ENCODE measurements at places on chromosomes 3 and 15. TPM values are rescaled to one million over a fixed set of nuclear protein-coding genes. Genes with fewer than 3 reads are reported as not detected.

The SLC7A14 gene
- total RNA-seq = 3.3 TPM

The PIGB gene
- total RNA-seq = 10.3 TPM

The CPN2 gene
- not detected for total RNA-seq

The RPL39L gene
- 15.1 TPM for total RNA-seq

The MNS1 gene
- 1.9 TPM for total RNA-seq

The MITF gene
- total RNA-seq = 16.7 TPM

The ANO10 gene
- total RNA-seq = 46.1 TPM

The CYP8B1 gene
- not detected for total RNA-seq

The RARB gene
- 11.7 TPM for total RNA-seq

The OIP5 gene
- 1.3 TPM for total RNA-seq

The ERICH6 gene
- 0.17 TPM for total RNA-seq

The MYNN gene
- 23.8 TPM for total RNA-seq

The MAPKBP1 gene
- 12.6 TPM for total RNA-seq

The IL17RB gene
- under 0.01 TPM for total RNA-seq

The MORC1 gene
- not detected for total RNA-seq

The SPATA12 gene
- total RNA-seq = not detected

The SERINC4 gene
- not detected for total RNA-seq

The STRIT1 gene
- not detected for total RNA-seq

The TGM5 gene
- not detected for total RNA-seq

The NEK10 gene
- total RNA-seq = 16.7 TPM

The MYRIP gene
- total RNA-seq = 0.16 TPM

The NAALADL2 gene
- total RNA-seq = 9.5 TPM

The FBXW12 gene
- total RNA-seq = not detected

The GPR15 gene
- not detected for total RNA-seq

The CLDN16 gene
- not detected for total RNA-seq

The FOXB1 gene
- not detected for total RNA-seq

The LARP6 gene
- total RNA-seq = 93.6 TPM

The CMTM8 gene
- total RNA-seq = 0.09 TPM

The SLITRK3 gene
- not detected for total RNA-seq

The C3orf49 gene
- total RNA-seq = not detected

The GUCA1C gene
- total RNA-seq = not detected

The GCSAM gene
- not detected for total RNA-seq

The CSPG4 gene
- total RNA-seq = 42.1 TPM
